ENCODE measurements at places on chromosomes 12 and 14.

- DNase-seq, result peak; percentile 19
Measured at GRCh38 chr14:30385925-30386324, 173.0 kb upstream of the G2E3 start.

GRCh38 chr14:50714450-50715073 lies 46.5 kb upstream of the SAV1 start:
- no peak for DNase-seq

DNA sequence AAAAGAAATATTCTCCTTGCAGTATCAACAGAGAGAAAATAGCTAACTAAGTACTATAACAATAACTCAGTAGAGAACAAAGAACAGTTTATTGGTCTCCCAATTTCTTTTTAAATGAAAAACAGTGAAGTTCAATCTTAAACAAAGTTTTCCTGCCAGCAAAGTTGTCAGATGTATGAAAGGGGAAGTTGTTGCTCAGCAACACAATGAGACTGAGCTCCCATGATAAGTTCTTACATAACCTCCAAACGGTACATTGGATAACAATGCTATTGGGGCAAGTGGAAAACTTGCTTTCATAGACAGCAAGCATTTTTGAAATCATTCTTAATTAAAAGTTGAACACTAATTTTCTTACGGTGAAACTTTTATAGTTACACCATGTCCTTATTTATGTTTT lies 94.9 kb downstream of the ALG10B start:
- DNase-seq, result no peak

- no peak for DNase-seq
Measured at GRCh38 chr14:100678469-100678828, 48.2 kb upstream of the DLK1 start.

- no peak for DNase-seq
Measured at GRCh38 chr12:49648712-49649003, 25.3 kb downstream of the PRPF40B start.

- DNase-seq, result no peak
Measured at GRCh38 chr12:28026701-28027100, 54.2 kb upstream of the PTHLH start.

DNA sequence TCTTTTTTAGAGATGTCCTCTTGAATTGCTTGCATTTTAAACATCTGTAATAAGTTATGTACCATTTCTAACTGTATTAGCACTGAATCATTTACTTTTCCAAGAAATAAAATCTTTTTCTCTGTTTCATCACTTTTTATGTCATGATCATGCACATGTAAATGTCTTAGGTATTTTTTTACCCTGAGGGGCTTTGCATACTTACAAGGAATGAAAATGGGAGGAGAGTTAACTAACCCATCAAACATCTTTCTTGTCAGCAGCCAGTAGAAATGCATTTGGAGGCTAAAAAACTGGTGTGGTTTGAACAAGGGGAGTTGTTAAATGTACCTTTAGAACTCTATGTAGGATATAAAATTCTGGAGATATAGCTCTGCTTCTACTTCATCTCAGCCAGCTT lies 1080.3 kb downstream of the GALC start:
- DNase-seq, result no peak

GRCh38 chr12:120584343-120585149 lies 3.3 kb upstream of the POP5 start:
- no peak for DNase-seq

GRCh38 chr12:6551063-6551461 lies 4.8 kb downstream of the IFFO1 start:
- no peak for DNase-seq

DNA sequence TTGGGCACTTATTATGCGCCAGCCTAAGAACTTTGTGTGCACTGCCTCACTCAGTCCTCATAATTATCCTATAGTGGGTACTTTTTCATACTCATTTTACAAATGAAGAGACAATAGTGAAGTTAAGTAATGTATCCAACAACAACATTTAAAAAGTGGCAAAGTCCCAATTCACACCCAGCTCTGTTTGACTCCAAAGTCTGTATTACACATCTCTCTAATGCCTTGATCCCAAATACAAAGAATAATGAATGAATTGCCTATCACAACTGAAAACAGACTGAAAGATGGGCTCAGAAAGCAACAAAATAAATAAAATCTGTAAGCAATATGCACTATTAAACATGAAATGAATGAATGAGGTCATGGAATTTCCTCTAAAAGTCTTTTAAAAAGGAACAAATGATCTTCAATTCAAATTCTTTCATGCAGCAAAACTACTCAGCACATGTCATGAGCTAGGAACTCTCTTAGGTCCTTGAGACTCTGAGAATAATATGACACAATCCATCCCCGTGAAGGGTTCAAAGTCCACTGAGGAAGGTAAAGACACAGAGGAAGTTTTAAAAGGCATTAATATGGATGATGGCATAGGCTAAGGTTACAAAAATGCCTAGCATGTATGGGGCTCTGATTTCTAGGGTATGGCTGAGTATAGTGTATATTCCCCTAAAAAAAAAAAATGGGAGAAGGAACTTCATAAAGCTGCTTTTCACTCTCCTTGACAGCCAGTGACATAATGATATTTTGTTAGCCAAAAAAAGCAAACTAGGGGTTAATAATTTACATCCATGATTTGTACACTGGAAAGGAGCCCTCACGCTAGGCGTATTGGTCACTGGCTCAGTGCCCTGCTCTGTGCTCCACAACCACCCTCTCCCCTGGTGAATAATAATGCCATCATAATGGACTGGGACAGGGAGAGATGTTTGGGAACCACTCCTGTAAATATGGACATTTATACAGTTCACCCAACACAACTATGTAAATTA lies 103.4 kb downstream of the SLC2A13 start:
- no peak for DNase-seq

GRCh38 chr12:29148596-29148910 lies 525 bp upstream of the FAR2 start:
- no peak for DNase-seq

DNA sequence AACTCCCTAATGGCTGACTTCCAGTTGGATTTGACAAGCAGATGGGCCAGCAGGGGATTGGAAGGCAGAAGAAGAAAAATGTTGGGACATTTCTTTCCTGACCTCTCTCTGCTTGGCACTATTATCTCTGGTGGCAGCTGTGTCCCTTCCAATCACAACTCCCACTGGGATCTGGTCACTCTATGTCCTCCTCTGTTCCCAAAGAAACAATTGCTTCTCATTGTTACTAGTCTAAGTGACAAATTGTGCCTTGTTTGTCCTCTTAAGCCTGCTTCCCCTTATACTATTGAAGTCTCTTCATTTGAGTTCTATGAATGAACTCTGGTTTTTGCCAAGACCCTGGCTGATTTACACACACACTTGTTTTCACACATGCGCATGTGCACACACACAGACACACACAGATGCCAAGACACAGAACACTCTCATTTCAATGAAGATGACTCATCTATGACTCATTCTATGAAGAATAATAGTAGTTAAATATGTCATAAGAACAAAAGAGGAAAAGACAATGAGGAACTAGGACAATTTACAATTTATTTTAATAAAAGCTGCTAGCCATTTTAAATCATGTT lies 83.0 kb upstream of the FAR2 start:
- no peak for DNase-seq

DNA sequence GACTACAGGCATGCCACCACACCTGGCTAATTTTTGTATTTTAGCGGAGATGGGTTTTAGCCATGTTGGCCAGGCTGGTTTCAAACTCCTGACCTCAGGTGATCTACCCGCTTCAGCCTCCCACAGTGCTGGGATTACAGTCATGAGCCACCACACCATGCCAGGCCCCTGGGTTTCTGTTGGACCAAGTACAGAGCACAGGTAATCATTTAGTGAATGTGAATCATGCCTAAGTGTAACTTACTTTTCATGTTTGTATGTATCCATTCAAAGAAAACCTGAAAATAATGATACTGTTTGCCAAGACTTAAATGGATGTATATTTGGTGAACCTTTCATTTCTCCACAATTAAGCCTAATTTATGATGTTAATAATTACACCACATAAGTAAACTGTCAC lies 65.9 kb downstream of the FGD6 start:
- DNase-seq, result no peak

DNA sequence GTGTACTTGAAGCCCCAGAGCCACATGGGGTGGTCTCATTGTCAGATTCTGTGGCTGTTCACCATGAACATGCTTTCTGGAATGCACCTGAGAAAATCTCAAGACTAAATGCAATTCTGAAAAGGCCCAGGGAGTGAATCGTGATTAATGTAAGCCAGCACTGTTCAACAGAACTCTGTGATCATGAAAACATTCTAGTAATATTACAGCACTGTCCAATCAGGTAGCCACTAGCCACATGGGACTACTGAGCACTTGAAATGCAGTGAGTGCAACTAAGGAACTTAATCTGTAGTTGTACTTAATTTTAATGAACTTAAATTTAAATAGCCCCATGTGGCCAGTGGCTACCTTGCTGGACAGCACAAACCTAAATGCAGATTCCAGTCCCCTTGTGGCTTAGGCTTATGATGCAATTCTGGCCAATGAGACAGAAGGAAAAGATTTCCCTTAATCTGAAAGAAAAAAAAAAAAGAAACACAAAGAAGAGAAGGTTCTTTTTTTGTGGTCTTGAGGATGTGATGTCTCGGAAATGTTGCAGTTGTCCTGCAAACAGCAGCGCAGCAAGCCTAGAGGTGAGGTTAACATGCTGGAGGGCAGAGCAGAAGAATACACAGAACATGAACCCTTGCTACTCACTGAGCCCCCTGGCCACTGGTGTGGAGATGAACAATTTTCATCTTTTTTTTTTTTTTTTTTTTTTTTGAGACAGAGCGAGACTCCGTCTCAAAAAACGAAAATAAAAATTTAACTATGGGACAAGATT lies 48.2 kb downstream of the SPPL3 start:
- no peak for DNase-seq

DNA sequence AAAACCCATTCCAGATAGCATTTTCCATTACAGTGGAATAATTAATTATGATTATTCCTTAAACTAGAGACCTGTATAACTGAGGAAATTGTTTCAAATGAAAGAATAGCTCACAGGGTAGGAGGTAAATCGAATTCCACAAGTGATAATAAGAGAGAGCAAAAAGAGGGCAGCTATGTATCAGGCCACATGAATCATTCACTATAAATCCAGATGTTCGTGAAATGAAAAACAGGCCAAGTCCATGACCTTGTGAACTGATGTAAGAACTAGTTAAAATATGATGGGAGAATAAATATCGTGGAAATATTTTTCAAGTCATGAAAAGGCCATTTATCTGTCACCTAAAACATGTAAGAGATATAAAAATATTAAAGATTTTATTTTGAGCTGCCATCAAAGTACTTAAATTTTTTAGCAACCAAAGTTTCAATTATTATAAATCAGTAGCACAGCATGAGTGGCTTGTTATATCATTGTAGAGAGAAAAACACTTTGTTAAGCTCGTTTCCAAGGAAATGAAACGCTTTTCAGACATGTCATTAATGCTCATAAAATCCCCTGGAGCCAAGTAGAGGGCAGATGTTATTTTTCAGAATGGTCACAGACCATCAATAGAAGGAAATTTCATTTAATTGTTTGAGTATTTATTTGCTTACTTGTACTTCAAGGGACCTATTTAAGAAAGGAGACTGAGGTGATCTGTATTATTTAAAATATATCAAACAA lies 120.6 kb upstream of the CDKN3 start:
- DNase-seq, result no peak

- no peak for DNase-seq
Measured at GRCh38 chr12:6347367-6348338, 5.8 kb upstream of the TNFRSF1A start.

- no peak for DNase-seq
Measured at GRCh38 chr12:132153501-132154340, 9.5 kb downstream of the NOC4L start.

GRCh38 chr12:57008178-57008577 lies 1.8 kb upstream of the ZBTB39 start:
- no peak for DNase-seq

DNA sequence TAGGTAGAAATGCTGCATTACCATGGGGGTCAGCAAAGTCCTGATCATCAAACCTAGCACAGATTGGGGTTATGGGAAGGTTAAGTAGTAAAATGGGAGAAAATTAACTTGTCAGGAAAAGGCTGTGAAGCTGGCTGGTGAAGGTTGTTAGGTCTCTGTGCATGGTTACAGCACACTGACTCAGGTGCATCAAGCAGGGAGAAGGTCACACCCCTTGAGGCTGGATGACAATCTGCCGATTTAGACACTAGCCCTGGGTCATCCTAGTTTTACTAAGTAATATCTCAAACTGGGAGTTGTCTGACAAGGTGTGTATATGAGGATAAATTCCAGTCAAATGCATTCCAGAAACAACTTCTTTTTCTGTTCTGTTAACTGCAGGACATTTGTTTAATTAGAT lies 271.1 kb upstream of the LRIG3 start:
- no peak for DNase-seq

- no peak for DNase-seq
Measured at GRCh38 chr14:51547701-51548100, 104.0 kb upstream of the FRMD6 start.

- no peak for DNase-seq
Measured at GRCh38 chr14:47022721-47023120, 371.1 kb upstream of the RPL10L start.

DNA sequence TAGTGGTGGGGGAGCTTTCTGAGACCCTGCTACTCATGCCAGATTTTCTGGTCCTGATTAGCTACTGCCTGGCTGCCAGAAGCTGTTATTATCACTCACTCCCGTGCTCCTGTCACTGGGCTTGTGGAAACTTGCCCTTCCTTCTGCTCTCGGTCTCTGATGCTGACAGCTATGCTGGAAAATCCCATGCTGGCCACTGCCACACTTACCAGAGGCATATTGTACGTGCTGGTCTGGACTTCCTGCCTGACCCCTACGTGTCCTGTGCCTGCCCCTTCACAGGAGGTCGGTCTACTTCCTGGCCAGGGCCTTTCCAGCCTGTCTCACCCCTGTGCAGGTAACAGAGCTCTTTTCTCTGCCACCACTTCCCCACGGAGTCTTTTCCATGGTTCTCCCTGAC lies 149.4 kb upstream of the PLEKHG7 start:
- no peak for DNase-seq

DNA sequence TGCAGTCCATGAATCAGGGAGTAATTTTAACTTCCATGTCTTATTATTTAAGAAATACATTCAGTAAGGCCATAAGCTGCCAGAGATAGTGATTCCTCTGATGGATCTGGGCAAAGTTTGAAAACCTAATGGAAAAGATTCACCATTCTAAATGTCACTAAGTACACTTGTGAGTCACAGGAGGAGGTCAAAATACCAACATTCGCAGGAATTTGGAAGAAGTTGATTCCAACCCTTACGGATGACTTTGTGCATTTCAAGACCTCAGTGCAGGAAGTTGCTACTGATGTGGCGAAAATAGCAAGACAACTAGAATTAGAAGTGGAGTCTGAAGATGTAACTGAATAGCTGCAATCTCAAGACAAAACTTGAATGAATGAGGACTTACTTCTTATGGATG lies 69.8 kb downstream of the OSBPL8 start:
- DNase-seq, result no peak

- DNase-seq, result no peak
Measured at GRCh38 chr12:47855502-47855901, 35.8 kb upstream of the HDAC7 start.

DNA sequence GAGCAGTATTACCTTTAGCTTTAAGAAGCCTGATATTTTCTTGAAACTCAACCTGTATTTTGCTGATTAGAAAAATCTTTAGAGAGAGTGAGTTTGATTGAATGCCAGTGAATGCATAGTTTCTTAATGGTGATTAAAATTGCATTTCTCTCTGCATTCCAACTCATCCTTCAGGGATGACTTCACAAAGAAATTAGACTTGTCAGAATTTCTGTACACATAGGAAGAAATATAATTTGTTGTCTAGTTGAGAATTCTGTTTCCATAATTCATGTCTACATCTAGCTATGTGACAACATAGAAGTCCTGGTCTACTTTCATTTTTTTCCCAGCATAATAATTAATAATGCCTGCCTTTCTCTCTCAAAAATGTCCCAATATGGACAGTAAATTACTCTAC lies 136.6 kb downstream of the OTOGL start:
- DNase-seq, result no peak

All from NCI-H2081 treated with DMSO at 0.1 percent for 48 hours (cell line).